Coronary artery (tissue), 2 donors: ENCODE measurements at places on chromosomes 7 and 10.

- DNase-seq, result no peak
These were observed 589 bp upstream of the RAPGEF5 start for GRCh38 chr7:22357311-22358175.

DNA sequence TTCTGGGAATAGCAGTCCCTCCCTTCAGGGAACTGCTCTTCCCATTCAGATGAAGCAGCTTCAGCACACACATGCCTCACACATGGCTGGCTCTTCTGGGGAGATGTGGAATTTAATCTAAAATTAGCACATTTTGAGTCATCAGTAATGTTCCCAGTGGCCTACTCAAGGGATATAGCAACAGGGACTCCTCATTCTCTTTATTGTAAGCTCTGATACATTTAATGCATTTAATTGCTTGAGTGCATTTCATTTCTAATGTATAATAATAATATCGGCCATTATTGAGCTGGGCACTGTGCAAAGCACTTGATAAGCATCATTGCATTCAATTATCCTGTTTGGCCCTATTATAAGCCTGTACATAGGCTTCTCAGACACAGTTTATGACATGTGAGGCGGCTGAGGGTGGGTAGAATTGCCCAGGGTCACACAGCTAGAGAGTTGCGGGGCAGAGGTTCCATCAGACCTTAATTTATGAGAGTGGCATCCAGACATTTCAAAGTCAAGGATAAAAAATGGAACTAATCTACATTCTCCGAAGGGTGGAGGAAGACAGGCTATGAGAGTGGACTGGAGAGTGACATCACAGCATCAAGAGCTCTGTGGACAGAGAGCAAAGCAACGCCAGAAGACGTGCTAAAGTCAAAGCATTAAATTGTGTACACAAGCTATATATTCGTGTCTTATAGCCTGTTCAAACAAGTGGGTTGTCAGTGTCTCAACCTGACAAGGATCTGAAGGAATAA is 76.8 kb downstream of the LANCL2 start:
- DNase-seq, result no peak

- no peak for DNase-seq
These were observed 7.0 kb downstream of the TAX1BP1 start for GRCh38 chr7:27746978-27747377.

DNA sequence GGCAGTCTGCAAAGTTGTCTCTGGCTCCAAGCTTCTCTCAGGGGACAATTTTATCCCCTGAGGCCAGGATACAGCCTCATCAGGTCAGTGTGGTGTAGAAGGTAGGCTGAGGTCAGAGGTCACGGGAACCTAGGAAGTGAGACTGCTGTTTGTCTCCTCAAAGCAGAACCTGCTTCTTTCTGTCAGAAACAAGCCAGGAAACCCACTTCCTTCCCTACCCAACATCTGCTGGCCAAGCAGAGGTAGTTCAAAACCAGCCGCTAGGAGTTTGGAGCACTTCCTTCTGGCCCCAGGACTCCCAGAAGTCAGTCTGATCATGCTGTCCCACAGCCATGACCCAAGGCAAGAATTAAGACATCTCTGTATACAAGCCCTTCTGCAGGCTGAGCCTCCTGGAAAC is 12.2 kb downstream of the CLRN3 start:
- no peak for DNase-seq

- no peak for DNase-seq
These were observed 5.8 kb downstream of the USP54 start for GRCh38 chr10:73585327-73585726.

- DNase-seq, result peak; percentile 47
These were observed 323.3 kb upstream of the ZNF32 start for GRCh38 chr10:43971981-43972380.

DNA sequence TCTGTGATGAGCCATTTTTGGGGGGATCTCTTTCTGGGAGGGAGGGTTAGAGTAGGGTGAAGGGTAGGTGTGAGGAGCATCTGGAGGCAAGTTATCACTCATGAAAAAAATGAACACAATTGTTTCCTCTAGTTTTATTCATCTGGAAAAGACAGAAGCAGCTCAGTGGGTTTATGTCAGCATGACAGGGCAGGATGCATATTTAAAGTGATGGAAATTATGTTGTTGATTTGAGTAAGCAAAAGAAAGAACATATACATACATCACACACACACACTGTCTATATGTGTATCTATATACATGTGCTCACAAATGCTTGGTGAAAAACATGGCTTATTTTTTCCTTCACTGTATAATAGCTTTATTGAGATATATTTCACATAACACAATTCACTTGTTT is 114.2 kb downstream of the ADCY1 start:
- DNase-seq, result no peak

- no peak for DNase-seq
These were observed 436.0 kb downstream of the PAXIP1 start for GRCh38 chr7:154566877-154567276.

DNA sequence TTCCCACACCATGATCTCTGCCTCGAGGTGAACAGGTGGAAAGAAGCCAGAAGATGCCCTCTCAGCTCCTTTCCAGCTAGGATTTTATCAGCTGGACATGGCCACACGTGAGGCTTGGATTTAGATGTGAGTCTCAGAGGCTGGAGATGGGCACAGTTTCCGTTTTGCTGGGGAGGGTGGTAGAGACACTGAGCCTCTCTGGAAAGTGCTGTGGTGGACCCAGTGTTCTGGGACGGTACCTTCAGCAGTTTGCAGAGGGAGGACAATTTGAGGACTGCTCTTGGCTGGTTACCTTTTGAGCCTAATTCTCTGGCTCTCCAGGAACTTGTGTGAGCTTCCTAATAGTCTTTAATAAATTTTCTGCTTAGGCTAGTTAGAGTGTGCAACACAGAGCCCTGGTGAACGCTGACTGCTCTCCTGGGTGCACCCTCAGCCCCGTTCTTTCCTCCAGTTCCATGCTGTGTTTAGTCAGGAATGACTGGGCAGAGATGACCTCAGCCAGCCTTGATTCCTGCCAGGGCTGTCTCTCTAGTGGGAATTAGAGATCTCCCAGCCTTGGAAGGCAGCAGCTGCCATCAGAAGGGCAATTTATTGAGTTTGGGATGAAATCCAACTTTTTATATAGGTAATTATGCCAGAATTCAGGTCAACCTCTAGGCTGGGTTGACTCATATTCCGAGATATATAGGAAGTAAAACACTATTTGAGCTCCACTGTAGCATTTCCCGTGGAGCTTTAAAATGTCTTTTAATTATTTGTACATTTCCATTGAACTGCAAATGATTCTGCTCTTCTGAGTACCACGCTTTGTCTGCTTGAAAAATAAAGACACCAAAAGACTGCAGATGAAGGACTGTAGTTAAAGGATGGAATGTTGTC is 103.9 kb downstream of the GATA3 start:
- no peak for DNase-seq

DNA sequence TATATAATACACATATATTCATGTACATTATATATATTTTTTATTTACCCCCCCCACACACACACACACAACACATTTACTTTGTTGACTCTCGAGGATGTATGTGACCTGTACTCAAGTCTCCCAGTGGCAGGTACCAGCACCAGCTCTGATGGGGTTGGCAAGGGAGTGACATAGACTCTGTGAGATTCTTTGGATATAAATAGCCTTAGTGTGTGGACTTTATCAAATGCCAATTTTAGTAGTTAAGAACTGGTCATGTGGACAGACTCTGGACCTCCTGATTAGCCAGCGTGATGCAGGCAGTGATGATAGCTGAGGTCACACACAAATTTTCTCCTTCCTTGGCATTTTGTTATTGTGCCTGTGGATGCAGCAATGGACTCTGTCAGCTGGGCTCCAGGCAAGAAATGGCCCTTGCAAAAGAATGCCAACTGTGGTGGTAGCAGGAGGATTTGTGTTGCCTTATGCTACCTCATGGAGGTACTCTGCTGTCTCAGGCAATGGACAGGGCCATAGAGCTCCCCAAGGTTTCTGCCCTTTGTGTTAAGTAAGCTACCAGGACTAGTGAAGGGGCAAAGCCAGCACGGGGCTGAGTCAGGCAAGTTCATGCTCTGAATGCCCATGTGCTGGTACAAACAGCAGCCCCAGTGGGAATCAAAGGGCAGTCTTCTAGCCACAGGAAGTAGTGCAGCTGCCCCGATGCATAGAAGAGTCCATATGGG is 224.6 kb upstream of the ZWINT start:
- DNase-seq, result no peak

GRCh38 chr7:81013083-81013817 is 94.4 kb upstream of the SEMA3C start:
- DNase-seq, result no peak

- DNase-seq, result no peak
These were observed 171.2 kb downstream of the PRKAG2 start for GRCh38 chr7:151705636-151706276.

DNA sequence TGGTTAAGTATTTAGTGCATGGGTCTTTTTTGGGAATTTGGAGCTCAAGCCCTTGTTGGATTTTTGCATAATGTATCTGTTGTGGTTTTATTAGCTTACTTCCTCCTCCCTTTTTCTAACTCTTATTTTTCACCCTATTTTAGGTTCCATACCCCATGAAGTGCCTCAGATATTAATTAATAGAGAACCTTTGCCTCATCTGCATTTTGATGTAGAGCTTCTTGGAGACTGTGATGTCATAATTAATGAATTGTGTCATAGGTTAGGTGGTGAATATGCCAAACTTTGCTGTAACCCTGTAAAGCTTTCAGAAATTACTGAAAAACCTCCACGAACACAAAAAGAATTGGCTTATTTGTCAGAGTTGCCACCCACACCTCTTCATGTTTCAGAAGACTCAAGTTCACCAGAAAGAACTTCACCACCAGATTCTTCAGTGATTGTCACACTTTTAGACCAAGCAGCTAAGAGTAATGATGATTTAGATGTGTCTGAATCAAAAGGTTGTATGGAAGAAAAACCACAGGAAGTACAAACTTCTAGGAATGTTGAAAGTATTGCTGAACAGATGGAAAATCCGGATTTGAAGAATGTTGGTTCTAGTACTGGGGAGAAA is 28.0 kb downstream of the SIRT1 start:
- no peak for DNase-seq

DNA sequence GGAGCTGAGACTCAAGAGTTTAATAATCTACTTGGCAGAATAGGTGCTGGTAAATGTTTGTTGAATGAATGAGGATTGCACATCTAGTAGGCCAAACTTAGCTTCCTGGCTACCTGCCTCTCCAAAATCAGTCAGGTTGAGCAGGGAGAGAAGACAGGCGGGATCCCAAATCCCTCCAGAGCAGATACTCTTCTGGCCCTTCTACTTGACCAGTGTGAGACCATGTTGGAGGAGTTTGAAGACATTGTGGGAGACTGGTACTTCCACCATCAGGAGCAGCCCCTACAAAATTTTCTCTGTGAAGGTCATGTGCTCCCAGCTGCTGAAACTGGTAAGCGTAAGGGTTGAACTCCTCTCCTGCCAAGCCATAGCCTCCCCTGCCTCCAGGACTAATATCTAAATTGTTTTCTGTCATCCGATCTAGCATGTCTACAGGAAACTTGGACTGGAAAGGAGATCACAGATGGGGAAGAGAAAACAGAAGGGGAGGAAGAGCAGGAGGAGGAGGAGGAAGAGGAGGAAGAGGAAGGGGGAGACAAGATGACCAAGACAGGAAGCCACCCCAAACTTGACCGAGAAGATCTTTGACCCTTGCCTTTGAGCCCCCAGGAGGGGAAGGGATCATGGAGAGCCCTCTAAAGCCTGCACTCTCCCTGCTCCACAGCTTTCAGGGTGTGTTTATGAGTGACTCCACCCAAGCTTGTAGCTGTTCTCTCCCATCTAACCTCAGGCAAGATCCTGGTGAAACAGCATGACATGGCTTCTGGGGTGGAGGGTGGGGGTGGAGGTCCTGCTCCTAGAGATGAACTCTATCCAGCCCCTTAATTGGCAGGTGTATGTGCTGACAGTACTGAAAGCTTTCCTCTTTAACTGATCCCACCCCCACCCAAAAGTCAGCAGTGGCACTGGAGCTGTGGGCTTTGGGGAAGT is 2.2 kb upstream of the MBLAC1 start:
- DNase-seq, result no peak

GRCh38 chr7:27095050-27095896 is 527 bp downstream of the HOXA1 start:
- no peak for DNase-seq

DNA sequence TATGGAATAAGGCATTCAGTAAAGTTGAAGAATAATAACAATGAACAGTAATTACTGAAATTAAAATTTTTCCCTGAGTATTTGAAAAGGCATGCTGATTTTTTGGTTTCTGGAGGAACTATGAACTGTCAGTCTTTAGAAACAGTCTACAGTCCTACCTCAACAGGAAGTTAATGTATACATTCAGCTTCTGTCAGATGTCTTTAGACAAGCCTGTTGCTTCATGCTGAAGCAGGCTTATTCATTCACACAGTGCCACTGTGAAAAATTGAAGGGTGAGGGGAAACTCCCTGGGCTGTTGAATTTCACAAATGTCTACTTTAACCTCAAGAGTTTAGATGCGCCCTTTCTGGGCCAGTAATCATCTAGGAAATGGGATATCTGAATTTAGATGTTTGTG is 3.5 kb downstream of the NRF1 start:
- DNase-seq, result no peak

DNA sequence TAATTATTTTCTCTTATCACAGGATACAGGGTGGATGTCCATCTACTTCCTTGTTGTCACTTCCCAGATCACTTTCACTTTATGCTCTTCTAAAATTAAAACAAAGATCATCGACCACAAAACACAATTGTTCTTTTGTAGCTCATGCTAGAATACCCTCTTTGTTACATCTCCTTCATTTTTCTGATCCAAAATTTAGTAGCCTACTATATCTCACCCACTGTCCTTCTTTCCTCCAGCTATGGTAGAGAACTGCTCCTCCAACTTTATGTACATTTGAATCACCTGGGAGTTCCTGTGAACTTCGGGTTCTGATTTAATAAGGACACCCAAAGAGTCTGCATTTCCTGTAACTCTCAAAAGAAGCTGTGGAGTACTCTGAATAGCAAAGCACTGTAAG is 1.2 kb upstream of the AHR start:
- DNase-seq, result no peak

GRCh38 chr7:150799156-150799555 is 1.0 kb downstream of the TMEM176B start:
- no peak for DNase-seq

- peak; percentile 33 for DNase-seq
These were observed 10.3 kb downstream of the MNX1 start for GRCh38 chr7:156999958-157000726.

DNA sequence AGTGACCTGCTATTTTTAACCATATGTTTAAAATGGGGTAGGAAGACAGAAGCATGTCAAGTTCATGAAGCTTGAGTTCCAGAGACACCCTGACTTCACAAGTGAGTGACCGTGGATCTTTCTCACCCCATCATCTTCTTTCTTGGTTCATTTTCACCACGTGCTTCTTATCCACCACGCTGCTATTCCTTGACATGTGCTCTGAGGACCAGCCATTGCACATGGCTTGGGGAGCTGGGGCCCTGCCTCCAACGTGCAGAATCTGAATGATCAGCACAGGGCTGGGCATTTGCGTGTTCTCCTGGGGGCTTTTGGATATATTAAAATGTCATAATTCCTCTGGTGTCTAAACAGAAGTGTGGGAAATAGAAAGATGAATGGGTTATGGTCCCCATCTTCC is 25.0 kb upstream of the GTPBP4 start:
- no peak for DNase-seq

GRCh38 chr10:74634995-74635536 is 191.3 kb upstream of the KAT6B start:
- DNase-seq, result no peak

GRCh38 chr7:112399501-112399900 is 50.8 kb upstream of the IFRD1 start:
- no peak for DNase-seq

GRCh38 chr7:48964074-48964473 is 39.7 kb downstream of the CDC14C start:
- no peak for DNase-seq
